NCI-H1105 (cell line): ENCODE measurements at places on chromosomes 12 and 14.

DNA sequence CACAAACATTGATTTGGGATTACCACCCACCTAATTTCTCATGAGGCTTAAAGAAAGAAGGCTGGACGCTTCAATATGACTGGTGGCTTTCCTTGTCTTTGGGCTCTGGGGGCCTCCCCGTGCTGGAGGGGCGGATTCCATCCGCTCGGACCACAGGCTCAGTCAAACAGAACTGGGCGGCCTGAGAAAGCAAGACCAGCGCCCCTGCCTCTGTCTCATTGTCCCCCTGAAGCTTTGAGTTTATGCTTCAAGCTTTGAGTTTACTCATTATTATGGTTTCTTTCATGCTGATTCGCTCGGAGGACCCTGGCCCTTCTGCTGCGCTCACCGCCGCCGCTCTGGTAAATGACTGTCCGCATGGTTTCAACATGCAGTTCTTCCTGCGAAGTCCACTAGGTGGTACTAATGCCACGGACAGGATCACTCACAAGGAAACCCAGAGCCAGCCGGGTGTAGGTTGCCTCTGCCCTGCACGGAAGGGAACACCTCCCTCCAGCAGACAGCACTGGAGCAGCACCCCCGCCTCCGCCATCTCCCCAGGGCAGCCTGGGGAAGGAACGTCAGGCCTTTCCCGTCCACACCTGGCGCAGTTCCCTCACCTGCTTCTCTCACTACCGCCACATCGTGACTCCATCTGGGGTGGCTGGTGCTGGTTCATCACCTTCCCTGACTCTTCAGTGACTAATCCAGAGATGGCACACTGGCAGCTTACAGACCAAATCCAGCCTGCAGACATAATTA lies 13.2 kb upstream of the TIGAR start:
- peak; percentile 75 for DNase-seq

- DNase-seq = no peak
Observed at GRCh38 chr12:111607239-111607638, 8.1 kb upstream of the ATXN2 start.

DNA sequence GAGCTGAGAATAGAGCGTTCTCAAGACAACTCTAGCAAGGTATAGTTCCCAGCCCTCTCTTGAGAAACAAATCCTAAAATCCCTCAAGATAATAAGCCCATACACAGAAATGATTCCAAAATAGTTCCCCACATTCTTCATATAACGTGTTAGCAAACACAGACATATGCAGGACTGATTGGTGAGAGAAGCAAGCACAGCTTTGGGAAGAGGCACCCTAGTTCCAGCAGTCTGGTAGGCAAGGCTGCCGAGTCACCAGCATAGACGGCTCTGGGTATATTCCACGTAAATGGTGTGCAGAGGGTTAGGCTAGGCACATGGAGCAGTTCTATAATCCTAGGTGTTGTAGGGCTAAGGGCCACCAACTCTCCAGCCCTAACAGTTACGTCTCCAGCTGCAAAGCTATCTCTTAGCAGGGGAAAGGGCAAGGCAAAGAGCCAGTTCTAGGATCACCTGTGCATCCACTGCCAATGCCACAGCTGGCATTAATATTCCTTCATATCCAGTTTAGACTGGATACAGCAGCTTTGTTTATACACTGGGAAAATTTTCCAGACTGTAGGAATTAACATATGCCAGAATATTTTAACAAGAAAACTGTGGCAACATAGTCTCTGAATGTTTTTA lies 52.9 kb downstream of the SH2B3 start:
- DNase-seq = no peak

DNA sequence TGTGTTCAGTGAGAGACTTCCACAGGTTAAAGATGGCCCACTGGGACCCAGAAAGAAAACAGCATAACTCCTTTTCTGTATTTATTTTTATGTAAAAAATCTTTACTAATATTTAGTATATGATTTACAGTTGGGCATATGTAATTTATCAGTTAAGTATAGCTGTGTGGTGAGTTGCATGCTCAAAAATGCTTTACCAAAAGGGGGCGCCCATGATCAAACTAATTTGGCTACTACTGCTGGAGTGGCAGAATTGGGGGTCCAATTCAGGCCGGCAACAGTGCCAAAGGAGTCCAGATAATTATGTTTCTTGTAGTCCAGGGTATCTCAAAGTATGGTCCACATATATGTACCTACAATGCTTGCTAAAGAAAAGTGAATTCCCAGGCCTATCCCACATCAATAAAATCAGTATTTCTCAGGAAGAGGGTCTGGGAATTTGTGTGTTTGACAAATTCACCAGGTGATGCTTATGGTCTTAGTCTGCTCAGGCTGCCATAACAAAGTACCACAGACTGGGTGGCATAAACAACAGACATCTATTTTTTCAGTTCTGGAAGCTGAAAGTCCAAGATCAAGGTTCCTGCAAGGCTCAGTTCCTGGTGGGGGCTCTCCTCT lies 152.0 kb downstream of the KTN1 start:
- no peak for DNase-seq

DNA sequence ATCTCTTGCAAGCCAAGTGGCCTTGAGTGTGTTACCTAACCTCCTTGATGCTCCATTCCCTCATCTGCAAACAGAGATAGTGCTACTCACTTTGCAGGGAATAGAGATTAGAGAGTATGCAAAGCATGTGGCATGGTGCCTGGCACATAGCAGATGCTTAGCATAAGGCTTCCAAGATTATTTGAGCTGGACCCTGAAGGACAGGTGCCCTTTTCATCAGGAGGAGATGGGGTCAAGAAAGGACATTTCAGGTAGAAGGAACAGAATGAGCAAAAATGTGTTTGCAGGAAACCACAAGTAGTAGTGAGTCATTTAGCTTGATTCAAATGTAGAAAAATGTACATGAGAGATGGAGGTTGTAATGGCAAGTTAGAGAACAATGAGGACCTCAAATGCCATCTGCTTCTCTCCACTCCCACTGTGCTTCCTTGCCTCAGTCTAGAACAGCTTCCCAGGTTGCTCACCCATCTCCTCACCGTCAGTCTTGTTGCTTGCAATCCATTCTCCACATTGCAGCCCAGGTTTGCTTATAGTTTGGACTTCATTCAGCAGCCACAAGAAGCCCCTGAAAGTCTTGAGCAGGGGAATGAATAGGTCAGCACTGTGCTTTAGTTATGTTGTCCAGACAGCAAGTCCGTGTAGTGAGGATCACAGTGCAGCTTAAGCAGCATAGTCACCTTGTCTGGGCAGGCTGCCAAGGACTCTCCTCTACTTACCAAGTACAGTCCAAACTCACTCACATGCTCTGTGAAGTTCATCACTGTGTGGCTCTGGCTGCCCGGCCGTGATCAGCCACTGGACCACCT lies 536.3 kb upstream of the CCDC196 start:
- peak; percentile 47 for DNase-seq

DNA sequence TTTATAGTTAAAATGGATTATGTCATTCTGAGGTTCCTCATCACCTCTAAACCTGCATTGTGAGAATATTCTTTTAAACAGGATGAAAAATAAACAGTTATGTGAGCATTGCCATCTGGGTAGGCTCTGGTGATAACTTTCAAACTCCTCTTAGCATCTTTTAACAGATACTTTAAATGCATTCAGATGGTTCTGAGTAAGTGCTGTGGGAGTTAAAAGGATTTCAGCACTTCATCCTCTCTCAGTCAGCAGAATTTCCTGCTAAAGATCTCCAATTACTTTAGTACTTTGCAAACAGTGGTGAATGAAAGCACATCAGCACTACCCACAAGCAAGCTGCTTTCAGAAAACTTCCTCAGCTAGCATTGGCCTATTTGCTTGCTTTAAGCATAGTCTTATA lies 59.3 kb upstream of the TMTC1 start:
- DNase-seq = no peak

DNA sequence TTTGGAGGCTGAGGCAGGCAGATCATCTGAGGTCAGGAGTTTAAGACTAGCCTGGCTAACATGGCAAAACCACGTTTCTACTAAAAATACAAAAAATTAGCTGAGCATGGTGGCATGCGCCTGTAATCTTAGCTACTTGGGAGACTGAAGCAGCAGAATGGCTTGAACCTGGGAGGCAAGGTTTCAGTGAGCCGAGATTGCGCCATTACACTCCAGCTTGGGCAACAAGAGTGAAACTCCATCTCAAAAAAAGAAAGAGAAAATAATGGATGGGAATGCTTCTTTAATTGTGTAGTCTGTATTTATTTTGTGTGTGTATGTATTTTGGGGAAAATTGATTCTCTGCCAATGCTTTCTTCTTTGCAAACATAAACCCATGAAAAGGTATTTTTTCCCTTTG lies 32.5 kb downstream of the SRGAP1 start:
- no peak for DNase-seq

GRCh38 chr12:84502907-84503787 lies 409.5 kb downstream of the SLC6A15 start:
- peak; percentile 43 for DNase-seq

- no peak for DNase-seq
Observed at GRCh38 chr12:2640709-2641108, 154.1 kb upstream of the FKBP4 start.
